ENCODE measurements at places on chromosomes 13 and 19.

- no peak for DNase-seq
Observed at GRCh38 chr13:86760620-86761019, 910.6 kb upstream of the SLITRK5 start.

GRCh38 chr19:45117167-45117594 is 24.2 kb downstream of the PPP1R37 start:
- DNase-seq: no peak

DNA sequence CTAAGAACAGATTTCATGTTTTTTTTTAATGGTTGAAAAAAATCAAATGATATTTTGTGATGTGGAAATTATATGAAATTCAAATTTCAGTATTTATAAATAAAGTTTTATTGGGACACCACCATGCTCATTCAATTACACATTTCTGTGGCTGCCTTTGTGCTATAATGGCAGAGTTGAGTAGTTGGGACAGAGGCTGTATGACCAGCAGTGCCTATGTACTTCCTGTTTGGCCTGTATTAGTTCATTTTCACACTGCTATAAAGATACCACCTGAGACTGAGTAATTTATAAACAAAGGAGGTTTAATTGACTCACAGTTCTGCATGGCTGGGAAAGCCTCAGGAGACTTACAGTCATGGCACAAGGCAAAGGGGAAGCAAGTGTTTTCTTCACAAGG is 33.6 kb downstream of the AKAP11 start:
- DNase-seq: no peak

GRCh38 chr13:79724348-79725103 is 243.6 kb downstream of the NDFIP2 start:
- DNase-seq: no peak

DNA sequence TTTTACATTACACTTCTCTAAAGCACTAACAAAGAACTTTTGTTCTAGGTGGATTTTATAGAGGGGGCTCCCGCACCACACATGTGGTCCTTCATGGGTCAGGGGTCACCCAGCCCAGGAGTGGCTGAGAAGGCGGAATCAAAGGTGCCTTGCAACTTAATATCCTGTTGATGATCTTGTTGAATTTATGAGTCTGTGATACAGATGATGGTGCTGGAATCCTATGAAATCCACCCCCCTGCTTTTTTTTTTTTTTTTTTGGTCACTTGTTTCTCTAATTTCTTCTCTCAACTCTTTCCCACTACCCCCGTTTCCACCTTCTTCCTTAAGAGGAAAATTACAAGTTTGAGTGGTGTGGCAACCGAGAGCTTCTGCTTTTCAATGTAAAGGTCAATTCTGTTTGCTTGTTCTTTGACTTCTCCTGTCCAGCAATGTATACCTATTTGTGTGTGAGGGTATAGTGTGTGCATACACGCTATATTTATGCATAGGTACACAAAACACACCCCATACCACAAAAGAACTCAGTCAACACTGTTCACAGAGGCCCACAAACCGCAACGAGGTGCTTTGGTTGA is 4.2 kb upstream of the ZIC2 start:
- no peak for DNase-seq

- DNase-seq: no peak
Observed at GRCh38 chr13:91406619-91407018, 8.2 kb downstream of the GPC5 start.

DNA sequence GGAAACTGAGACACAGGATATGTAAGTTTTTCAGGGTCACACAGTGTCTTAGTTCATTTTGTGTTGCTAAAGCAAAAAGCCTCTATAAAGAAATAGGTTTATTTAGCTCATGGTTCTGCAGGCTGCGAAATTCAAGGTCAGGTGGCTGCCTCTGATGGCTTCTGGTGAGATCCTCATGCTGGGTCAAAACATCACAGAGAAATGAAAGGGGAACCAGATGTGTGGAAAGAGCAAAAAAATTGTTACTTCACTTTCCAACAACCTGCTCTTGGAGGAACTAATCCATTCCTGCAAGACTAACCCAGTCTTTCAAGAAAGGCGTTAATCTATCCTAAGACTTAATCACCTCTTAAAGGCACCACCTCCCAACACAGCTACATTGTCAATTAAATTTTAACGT is 64.2 kb upstream of the UBL3 start:
- no peak for DNase-seq

DNA sequence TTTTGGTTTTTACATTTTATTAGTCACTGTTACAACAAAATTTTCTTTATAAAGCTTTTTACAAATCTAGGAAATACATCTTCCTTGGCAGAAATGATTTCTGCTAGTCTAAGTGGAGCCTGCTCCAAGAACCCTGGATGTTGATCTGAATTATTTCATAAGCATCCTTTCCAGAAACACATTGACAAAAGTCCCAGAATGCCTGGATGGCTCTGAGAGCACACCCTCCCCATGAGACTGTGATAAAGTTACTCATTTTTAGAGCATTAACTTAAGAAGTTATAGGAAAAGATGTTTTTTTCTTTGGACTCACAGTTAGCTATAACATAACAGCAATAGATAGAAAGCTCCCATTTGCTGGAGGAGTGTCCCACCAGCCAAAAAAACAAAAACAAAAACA is 559.6 kb upstream of the SPRY2 start:
- no peak for DNase-seq

DNA sequence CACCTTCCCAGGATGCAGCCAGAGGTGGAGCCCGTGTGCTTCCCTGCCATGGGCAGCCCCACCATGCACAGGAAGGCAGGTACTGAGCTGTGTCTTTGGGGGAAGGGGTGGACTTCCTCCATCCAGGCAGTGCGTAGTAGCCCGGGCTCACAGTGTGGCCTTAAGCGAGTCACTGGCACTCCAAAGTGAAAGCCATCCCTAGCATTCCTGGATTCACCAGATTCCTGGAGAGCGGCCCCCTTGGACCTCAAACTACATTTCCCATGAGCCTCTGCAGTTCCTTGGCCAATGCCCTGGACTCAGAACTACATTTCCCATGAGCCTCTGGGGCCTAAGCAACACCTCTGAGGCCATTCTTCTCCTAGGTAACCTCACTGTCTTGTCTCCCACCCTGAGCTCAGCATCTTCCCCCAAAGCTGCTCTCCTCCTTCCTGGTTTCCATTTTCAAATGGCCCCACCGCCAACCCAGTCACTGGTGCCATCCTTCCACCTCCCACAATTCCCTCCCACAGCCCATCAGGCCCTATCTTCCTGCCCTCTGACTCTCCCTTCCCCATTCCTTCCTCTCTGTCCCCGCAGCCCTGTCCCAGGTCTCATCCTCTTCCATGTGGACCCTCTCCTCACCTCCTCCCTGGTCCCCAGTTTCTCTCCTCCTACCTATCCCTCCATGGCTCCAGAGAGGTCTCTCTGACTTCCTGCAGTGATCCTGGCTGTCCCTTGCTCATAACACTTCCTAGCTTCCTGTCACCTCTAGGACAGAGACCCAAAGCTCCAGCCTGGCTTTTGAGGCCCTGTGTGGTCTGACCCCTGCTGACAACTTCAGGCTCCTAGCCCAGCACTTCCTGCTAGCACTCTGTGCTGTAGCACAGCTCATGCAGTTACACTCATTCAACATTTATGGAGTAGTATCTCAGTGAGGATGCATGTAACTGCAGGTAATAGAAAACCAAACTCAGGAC is at the start of gene C19orf81:
Gene C19orf81, plus strand, starts transcription at position 13 of the 959 bp plus-strand sequence. Its CDS starts 0 bp downstream, at position 13.
- DNase-seq: no peak

DNA sequence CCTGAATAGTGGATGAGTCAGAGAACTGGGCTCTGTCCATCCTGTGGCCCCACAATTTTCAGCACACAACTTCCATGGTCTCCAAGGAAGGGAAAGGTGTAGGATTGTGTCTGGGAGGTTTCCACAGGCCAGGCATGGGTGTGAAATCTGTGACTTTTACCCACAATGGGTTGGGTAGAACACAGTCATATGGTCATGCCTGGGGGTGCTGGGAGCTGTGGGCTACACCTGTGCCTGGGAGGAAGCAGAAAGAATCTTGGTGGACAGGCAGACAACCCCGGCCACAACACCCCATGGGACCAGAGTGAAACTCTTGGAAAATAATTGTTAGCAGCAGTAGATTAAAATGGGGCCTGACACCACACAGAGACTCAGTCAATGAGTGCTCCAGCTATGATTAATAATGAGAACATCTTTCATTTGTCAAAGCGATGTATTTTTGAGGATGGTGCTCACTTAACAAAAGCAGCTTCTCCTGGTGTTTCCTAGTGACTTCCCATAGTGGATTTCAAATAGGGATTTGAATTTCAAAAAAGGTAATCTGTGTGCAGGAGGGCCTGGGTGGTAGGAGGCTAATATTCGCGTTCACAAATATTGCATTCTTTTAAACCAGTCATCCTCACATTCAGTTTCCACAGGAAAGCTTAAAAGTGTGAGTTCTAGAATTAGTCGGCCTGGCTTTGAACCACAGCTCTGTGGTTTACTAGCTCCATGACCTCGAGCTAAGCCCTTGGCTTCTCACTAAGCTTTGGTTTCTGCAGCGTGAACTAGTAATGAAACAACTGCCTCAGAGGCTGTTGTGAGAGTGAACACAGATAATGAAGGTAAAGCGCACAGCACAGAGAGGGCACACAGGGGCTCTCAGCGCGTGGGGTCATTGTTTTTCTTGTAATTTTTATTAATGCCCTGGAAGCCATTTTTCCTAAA is 89.3 kb upstream of the UQCRFS1 start:
- DNase-seq: no peak

- DNase-seq: no peak
Observed at GRCh38 chr19:50826492-50827240, 3.1 kb upstream of the KLK1 start.

DNA sequence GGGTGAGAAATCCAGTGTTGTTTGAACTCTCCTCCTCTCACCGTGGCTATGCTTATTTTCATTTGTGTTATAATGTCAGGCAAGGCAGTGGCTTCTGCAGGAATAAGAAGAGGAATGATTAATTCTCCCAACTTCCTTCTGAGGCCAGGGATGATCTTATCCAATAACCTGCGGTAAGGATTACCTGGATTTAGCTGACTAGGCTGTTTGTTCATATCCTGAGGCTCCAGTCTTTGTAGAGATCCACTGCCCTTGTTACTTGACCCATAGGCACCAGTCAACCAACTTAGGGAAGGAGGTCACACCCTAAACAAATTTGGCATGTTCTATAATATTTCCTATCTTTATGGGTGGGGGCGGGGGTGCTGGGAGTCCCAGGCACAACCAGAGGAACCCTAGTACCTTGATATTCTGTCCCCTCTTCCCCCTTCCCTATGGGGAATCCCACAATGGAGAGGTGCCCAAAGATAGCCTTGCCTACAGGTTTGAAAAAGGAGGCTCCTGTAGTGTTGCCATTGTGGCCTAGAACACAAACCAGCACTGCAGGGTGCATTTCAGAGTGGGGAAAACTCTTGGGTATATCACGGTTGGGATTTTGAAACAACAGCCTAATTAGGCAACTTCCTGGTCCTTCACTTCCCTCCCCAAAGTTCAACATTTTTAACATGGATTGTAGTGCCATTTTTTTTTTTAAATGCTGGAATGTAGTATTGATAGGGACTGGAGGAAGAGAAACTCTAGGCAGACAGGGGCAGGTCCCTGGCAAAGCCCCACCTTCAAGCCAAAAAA is 977.5 kb upstream of the SPRY2 start:
- DNase-seq: no peak

GRCh38 chr13:45925151-45925550 is 73.6 kb upstream of the SIAH3 start:
- no peak for DNase-seq
